ENCODE measurements at places on chromosomes 16 and 17.
A peak's percentile ranks its signal among the peaks of the same experiment; 100 is the strongest.

DNA sequence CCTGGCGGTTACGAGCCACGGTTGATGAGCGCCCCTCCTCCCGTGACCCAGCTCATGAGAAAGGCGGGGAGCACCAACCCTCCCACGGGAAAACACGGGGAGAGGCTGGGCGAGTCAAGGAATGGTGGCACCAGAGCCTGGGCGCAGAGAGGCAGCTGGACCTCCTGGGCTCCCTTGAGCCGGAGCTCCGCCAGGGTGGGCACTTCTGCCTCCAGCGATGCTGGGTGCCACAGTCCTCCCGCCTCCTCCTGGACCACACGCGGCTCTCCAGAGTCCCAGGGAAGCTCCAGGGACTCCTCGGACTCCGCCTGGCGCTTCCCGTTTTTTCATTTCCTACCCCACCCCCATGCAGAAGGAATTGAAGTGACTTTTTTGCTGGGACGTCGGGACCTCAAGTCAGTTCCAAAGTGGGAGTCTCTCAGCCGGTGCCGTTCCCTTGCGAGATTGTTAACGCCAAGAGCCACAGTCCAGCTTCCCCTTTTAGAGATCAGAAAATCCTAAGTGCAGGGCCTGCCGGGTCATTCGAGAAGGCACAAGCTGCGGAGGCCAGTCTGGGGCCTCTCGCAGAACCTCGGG, 6.6 kb upstream of the CBX8 start:
- DNase-seq, result no peak

DNA sequence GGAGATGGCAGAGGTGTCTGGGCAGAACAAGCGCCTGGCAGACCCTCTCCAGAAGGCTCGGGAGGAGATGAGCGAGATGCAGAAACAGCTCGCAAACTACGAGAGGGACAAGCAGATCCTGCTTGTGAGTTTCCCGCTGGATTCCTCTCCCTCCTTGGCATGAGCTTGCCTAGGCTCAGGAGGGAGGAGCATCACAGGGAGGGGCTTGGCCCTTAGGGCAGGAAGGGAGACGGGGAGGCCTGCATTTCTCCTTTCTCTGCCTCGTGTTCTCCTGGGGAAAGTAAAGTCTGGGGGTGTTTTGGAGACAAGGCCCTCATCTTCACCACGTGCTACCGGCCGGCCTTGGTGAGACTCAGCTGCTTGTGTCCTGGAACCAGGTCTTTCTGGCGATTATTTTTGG, 18.0 kb upstream of the DBNDD1 start:
- no peak for DNase-seq

DNA sequence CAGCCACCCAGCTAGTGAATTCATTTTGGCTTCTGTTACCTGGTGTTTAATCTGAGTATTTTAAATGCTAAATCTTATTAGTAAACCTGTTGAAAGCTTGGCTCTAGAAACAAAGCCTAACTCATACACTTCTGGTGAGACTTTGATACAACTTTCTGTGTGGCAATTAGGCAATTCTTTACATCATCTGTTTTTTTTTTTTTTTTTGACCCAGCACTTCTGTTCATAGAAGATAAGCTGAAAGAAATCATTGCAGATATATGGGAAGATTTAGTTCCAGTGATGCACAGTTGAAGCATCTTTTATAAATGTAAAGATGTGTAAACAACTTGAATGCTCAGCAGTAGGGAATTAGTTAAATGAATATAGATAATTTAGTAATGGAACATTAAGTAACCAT, 21.7 kb upstream of the ABCC11 start:
- DNase-seq, result no peak

- DNase-seq, result no peak
These were observed 31.9 kb upstream of the CBX4 start for GRCh38 chr17:79871131-79871530.

DNA sequence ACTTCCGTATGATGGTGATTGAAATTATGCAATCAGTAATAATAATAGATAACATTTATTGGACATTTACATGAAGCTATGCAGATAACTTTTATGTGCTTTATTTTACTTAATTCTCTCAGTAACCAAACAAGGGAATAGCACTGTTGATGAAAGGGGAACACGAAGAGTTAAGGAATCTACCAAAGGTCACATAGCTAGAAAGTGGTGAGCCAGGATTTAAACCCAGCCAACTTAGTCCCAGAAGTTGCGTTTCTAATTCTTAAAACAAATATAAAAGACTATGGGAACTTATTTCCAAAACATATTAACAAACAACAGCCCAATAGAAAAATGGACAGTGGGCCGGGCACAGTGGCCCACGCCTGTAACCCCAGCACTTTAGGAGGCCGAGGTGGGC, 9.7 kb downstream of the SPNS3 start:
- no peak for DNase-seq

DNA sequence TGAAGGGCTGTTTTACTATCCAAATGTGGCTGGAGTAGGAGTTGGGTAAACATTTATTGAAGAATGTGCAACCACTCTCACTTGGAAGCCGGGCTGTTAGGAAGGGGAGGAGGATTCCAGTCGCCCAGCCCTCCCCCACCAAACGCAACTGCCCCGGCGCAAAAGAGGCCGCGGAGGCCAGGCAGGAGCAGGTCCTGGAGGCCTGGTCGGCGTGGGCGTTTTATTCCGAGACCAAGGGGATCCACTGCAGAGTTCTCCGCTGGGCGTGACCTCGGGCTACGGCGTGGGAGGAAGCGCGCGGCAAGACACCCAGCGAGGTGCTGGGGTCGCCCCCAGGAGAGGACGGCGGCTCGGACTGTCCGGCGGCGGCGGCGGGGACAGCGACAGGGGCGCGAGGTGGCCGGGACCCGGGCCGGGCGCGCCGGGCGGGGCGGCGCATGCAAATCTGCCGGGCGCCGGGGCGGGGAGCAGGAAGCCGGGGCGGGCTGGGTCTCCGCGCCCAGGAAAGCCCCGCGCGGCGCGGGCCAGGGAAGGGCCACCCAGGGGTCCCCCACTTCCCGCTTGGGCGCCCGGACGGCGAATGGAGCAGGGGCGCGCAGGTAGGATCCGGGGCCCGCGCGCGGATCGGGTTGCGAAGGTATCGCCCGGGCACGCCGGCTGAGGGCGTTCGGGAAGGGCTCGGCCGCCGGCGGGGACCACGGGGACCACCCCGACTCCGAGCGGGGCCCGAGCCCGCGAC, at the start of gene IL4R:
IL4R (plus strand) TSS at position 553 of the 739 bp plus-strand sequence. CDS start 26,230 bp downstream, outside the sequence.
- DNase-seq, result no peak

- DNase-seq, result no peak
These were observed 5.4 kb downstream of the SLC47A1 start for GRCh38 chr17:19539040-19539399.

GRCh38 chr16:87586201-87586782, 16.0 kb upstream of the JPH3 start:
- DNase-seq, result no peak

DNA sequence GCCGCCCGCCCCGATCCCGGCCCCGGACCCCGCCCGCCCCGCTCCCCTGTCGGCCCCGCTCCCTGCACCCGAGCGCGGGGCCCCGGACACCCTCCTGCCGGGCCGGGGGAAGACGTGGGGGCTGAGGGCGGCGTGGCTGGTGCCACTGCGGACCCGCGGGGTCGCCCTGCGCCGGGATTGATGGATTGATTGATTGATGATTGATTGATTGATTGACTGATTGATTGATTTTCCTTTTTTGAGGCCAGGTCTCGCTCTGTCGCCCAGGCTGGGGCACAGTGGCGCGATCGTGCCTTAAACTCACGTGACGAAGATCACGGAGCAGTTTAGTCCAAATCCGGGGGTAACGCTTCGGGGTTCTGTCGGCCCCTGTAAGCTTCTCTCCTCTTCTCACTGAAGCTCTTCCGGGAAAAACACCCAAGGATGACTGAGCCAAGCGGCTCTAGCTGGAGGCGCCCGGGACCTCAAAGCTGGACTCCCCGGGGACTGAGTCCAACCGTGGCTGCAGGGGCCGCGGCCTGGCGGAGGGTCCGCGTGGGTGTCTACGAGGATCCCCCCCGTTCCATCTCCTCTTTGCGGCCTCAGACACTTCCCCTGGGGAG, 40.2 kb upstream of the BHLHA9 start:
- DNase-seq, result no peak

DNA sequence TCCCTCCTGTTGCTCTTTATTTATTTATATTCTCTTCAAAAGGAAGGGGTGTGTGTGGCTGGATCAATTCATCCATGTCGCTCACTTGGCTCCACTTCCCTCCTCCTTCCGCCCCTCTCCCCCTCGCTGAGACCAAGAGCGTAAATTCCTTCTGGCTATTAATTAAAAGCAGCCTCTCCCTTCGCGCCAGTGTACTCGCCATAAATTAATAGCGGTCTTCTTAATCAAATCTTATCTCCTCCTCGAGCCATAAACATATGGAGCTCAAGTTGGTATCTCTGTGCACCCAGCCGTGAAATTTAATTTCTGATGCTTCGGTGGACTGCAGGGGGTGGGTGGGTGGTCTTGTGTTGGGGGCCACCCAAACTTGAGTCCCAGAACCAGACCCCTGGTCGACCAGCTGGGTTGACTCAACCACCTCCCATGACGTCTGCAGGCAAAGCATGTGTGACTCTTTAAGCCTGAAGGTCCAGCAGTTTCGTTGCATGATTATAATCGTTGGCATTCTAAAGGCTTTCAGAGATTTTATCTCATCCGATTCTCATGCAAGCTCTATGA, 57.9 kb downstream of the SDK2 start:
- DNase-seq, result no peak

DNA sequence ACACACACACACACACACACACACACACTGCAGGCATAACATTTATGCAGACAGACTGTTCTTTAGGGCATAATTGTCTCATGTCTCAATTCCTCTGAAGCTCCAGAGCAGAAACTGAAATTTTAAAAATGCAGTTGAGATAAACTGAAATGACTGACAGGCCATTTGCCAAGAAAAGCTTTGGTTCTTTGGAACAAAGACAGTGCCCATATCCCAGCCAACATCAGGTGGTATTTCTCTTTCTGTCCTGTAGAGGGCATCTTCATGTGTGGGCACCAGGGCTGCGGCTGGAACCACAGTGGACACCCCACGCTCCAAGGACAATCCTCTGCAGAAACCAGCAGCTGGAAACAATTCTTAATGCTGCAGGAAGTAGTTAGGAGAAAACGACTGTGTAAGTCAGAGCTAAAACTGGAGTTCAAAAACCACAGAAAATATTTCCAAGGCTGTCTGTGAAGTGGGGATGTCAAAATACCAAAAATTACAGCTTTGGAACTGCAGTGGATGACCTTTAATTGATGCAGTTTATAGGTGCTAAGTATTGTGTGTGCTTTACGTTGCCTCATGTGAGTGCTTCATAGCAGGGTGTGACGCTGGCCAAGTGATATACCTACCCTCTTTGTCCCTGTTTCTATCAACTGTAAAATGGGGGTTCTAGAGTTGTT, 10.6 kb upstream of the MEFV start:
- peak; percentile 36 for DNase-seq

DNA sequence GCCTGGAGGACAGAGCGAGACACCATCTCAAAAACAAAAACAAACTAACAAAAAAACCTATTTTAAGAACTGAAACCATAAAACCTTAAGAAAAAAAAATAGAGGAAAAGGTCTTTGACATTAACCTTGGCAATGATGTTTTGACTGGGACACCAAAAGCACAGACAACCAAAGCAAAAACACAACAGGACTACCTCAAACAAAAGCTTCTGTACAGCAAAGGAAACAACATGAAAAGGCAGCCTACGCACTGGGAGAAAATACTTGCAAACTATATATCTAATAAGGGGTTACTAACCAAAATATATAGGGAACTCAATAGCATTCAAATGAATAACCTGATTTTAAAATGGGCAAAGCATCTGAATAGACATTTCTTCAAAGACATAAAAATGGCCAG, 32.3 kb downstream of the CDR2 start:
- no peak for DNase-seq

- peak; percentile 99 for DNase-seq
These were observed 408 bp upstream of the KPNA2 start for GRCh38 chr17:68035131-68035522.

DNA sequence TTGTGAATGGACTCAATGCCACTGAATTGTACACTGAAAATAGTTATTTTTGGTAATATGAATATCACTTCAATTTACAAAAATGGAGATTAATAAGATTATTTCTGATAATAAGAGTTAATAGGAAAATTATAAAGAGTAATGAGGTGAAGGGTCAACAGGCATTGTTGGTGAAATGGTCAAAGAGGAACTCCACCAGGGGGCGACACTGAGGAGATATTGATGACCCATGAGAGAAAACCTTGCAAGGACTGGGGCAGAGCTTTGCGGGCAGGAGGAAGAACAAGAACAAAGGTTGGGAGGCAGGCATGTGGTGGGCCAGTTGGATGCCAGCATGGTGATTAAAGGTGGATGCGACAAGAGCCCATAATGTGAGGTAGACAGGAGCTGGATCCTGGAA, 74.0 kb upstream of the XYLT1 start:
- no peak for DNase-seq

DNA sequence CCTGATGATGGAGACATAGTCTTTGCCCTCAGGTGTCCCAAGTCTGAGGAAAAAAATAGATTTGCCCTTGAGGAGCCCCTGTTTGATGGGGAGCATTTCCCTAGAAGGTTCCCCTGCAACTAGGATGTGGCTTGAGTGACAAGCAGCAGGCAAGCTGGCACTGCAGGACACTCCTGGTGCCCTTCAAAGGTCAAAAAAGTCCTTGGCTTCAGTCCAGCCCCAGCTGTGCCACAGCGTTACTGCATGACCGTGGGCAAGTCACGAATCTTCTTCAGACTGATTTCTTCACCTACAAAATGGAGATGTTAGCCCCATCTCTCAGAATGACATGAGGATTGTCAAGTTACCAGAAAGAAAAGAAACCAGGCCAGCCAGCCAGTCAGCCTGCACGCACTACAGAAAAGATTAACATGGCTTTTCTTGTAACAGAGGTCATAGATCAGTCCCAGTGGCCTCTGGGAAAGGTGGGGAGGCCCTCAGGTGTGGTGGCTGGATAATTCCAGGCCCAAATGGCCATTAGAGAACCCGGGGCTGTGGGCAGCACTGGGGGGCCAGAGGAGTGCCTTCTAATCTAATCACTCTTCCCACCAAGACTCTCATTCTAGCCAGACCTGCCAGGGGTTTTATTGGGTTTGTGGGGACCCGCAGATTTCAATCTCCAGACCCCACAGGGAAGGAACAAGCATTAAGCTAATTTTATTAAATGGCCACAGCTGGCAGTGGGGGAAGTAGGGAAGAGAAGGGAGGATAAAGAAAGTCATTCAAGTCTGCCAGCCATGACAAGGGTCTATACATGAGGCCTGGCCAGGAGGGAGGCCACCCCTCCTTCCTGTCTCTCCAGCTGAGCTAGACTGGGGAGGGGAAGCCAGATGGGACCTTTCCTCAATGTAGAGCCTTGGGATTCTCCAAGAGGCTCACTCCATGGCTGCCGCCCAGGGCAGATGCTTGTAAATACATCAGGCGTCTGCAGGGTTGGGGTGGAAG, 9.7 kb upstream of the KIF18B start:
- no peak for DNase-seq

DNA sequence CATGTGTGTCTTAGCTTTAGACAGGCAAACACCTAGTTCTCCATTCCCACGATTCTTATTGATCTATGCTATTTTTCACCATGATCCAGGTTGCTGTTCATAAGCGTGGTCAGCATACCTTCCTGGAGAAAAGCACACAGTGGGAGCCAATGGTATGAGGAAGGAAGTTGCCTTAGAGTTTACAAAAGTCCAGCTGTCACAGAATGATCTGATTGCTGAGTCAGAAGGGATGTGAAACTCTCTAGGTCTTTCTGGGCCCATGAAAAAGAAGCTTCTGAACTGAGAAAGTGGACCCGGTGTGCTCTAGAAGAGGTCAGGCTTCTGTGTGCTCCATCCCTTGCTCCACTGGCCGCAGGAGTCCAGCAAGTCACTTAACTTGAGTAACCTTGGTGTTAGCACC, 71.0 kb upstream of the CCL1 start:
- no peak for DNase-seq

GRCh38 chr17:30788918-30789317, 35.6 kb downstream of the CRLF3 start:
- DNase-seq, result no peak

Data from NCI-H1092 treated with DMSO at 0.1 percent for 48 hours (cell line).